ENCODE measurements at places on chromosomes 12 and 14.

DNA sequence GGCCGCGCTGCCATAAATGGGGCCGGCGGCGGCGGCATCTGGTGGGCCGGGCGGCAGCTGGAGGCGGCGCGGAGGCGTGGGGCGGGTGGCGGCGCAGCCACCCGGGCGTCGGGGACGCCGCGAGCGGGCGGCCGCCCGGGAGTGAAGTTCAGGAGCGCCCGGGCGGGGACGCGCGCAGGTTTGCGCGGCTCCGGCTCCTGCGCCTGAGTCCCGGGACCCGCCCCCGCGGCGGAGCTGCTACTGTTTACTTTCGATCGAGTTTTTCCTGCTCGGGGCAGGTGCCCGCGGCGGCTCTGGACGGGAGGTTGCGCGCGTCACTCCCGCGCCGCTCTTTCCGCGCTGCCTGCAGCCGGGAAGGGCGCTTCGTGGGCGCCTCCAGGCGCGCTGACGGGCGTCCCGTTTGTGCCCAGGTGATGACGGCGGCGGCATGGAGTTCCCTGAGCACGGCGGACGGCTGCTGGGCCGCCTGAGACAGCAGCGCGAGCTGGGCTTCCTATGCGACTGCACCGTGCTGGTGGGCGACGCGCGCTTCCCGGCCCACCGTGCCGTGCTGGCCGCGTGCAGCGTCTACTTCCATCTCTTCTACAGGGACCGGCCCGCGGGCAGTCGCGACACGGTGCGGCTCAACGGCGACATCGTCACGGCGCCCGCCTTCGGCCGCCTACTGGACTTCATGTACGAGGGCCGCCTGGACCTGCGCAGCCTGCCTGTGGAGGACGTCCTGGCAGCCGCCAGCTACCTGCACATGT lies at the start of gene ZBTB42:
Gene ZBTB42 (plus strand): TSS at position 331 of the 749 bp plus-strand sequence. CDS start 97 bp downstream, at position 428.
- peak; percentile 77 for DNase-seq

DNA sequence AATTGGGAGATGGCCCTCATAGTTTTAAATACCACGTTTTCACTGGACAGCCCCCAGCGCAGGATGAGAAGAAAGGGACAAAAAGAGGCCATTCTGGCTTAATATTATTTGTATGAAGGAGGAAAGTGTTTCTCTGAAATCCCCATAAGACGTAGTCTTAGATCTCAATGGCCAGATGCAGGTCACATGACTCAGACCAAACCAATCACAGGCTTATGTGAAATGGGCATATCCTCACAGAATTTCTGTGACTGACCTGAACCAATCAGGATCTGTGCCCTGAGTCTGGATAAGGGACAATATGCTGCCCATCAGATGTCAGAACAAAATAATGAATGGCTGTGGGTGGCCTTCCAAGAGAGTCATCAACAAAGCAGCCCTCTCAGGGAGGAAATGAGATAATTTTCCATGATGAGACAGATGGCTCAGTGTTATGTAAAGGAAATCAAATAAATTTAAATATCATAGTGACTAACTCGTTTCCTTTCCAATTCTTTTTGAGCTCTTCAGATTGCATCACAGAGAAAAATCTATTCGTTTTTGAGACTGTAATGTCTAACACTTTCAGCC lies 1009.5 kb upstream of the TMEM132C start:
- DNase-seq = no peak

DNA sequence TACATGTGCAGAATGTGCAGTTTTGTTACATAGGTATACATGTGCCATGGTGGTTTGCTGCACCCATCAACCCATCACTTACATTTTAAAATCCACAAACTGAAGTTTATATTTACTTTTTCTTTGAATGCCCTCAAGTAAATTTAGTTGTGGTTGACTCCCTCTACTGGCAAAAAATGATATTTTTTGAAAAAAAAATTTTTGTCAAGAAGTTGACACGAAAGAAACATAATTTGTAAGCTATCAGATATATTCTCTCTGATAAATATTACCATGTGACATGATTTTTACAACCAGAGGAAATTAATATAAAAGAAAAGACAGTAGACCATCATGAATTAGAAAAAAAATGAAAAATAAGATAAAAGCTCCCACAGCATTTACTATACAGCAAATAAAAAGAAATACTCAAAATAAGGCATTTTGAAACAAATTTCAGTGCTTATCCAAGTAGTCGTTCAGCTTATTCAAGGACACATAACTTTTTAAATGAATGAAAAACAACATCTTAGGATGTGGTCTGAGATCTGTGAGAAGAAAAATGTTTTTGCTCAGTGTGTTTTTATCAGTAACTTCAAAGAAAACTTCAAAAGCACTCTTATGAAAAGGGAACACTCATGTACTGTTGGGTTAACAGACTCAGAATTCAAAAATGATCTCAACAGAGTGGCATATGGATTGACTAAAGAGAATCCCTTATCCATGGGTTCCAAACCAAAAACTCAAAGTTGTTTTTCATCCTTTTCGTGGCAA lies 30.0 kb upstream of the GRIP1 start:
- no peak for DNase-seq

DNA sequence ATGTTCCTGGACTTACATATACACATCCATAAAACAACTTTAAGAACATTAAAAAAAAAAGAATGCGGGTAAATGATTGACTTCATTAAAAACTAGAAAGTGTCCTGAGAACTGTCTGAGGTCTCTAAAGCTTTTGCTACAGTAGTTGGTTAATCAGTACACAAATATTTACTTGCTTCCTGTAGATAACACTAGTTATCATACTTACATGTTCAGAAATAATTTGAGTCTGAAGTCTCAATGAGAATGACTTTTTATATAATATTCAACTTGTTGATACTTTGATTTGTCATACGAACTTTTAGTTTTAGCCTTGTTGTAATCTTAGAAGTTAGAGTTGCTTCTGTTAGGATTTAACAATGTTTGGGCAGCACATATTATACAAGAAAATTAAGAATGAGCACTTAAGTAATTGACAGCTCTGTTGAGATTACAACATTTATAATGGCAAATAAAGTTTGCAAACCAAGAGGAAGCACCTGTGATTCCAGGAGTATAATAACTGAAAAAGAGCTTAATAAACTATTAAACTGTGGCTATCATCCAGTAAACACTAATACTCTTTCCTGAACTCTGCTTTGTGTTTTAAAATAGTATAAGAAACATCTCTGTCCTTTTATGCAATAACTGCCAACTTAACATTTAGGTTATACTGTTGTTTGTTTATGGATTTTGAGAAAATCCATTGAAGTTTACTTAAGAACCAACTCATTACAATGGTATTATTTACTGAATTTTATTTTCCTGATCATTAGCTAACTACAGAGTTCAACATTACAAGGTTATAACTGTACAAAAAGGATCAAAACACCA lies 131.7 kb downstream of the MIPOL1 start:
- DNase-seq = no peak

DNA sequence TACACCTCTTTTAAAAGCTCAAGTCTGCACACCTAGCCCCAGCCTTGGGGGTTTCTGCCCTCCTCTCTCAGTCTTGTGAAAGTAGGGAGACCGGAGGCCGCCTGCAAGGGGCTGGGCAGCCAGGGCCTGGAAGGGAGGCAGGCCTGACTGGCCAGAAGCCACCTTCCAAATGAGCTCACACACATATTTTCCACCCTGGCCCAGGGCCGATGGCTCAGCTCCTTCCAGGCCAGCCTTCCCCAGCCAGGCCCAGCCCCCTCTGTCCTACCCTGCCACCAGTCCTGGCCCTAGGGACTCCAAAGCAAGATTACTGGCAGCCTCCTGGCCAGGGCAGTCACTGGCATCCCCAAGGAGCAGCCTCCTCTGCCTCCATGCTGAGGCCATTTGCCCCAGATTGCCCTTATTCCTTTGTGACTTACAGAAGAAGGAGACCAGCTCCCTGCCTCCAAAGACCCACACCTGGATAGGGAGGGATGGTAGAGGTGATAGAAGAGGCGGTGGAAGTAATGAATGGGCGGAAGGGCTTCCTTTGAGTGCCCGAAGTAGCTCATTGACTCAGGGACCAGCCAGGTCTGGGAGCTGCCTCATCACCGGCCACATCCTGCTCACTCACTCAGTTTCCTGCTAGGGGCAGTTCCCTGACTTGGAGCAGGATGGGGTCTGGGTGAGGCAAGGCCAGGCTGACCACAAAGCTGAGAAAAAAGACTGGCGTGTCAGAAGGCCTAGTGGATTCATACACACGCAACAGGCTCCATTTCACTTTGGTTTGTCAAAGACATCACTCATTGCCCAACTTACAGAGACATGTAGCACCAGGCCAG lies 14.8 kb downstream of the MMP14 start:
- no peak for DNase-seq

GRCh38 chr12:110684312-110684836 lies 4.5 kb downstream of the HVCN1 start:
- no peak for DNase-seq

- no peak for DNase-seq
Measured at GRCh38 chr12:2244013-2244861, 191.4 kb downstream of the CACNA1C start.

DNA sequence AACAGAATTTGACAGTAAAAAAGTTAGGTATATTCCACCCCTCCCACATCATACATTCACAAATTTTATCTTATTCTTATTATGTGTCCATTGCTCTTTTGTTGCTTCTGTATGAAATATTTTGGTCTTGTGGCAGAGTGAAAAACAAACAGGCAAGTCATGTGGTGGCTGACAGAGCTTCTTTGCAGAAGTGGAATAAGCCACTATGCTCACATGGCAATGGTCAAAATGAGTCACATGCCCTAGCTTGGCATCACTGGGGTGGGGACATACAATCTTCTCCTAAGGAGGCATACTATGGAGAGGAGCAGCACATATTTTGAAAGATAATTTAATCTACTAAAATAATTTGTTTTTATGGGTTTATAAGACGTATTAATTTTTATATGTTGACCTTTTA lies 27.7 kb upstream of the CMA1 start:
- no peak for DNase-seq

GRCh38 chr14:63666335-63666734 lies 24.7 kb upstream of the WDR89 start:
- no peak for DNase-seq

DNA sequence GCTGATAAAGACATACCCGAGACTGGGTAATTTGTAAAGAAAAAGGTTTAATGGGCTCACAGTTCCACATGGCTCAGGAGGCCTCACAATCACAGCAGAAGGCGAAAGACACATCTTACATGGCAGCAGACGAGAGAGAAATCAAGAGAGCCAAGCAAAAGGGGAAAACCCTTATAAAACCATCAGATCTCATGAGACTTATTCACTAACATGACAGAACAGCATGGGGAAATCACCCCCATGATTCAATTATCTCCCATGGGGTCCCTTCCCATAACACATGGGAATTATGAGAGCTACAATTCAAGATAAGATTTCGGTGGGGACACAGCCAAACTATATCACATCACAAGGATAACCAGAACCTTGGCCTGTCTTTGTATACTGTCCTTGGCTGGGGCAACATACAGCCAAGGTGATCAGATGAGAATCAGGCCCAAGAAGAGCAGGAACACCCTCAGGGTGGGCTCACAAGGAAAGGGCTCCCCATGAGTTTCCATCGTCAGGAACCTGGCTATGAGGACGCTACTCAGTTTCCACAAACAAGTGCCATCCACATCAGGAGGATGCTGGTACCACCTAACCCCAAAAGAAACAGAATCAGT lies 152.7 kb downstream of the FOXN3 start:
- no peak for DNase-seq

DNA sequence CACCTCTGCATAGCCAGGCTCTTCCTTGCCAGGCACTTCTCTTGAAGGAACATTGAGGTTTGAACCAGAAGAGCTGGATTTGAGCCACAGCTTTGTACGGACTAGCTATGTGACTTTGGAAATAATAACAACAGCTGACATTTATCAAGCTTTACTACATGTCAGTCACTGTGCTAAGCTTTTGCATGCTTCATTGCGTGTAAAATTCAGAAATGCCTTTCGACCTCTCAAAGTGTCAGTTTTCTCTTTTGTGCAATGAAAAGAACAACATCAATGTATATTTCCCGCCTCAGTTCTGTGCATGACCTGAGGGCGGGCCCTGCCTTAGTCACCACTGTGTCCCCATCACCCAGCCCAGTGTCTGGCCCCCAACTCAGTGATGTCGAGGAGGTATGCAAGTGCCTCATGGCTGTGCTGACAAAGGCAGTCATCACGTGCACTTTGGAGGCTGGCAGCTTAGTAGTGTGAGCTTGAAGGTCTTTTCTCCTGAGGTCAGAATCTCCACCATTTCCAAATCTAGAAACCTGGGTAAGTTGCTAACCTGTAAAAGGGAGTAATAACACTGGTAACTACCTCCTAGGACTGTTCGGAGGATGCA lies 17.9 kb upstream of the AQP2 start:
- DNase-seq = no peak

DNA sequence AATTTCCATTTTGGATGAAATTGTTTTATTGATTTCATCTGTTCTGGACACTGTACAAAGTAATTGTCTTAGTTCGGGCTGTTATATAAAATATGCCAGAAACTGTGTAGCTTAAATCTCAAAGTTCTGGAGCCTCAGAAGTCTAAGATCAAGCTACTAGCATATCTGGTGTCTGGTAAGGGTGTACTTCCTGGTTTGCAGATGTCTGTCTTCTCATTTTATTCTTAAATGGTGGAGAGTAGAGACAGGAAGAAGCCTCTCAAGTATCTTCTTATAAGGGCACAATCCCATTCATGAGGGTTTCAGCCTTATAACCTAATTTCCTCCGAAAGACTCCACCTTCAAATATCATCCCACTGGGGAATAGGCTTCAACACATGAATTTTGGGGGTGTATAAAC lies 51.3 kb downstream of the MON2 start:
- no peak for DNase-seq

DNA sequence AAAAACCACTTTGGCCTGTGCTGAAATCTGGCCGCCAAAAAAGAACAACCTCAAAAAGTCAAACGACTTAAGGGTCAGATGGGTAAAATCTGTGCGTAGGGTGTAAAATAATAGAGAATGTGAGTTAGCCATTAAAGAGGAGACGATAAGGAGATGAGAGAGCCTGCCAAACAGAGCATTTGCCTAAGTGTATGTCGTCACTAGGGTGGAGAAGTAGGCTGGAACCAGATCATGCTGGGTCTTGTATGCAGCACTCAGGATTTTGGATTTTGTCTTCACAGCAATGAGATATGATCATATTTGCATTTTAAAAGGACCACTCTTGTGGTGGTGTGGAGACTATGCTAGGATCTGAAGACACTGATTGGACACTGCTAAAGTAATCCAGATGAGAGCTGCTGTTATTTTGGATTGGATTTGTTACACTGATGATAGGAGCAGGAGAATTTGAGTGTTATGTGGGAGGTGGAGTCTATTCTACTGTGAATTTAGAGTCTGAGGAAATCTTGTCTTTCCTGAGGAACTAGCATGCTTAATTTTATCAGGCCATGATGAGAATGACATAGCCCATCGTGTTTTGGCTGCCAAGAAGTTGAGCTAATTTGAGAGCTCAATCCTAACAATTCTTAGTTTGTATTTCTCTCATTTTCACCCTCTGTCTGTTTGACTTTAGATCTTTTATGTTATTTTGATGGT lies 24.8 kb upstream of the DBX2 start:
- DNase-seq = no peak

DNA sequence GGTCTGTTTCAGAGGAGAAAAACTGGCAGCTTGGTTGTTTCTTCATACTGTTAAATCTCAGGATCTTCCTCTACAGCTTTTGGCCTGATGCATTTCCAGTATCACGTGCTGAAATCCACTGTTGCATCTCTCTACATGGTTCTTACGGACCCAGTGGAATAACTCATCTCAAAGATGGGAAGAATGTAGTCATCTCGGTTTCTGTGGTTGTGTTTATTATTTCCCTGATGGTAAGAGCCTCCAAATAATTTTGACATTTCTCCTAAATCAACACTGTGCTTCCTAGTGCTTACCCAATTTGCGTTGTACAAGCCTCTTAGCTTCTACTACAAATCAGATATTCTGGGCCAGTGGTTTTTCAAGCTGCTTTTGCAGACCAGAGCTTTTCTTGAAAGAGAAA lies 812.8 kb downstream of the C12orf50 start:
- DNase-seq = no peak

GRCh38 chr14:79056879-79057278 lies 886.7 kb downstream of the NRXN3 start:
- no peak for DNase-seq
